ENCODE measurements at places on chromosomes 2 and 18. TPM values are rescaled to one million over a fixed set of nuclear protein-coding genes. Genes with fewer than 3 reads are reported as not detected.

- no peak for DNase-seq
- H3K4me1 ChIP-seq = peaks cover 7% of the 10 kb centered on the region
- no peaks in the 10 kb centered on the region for H3K27me3 ChIP-seq
- H3K27ac ChIP-seq = no peak overlapping the region
These were observed 95.1 kb upstream of the FOSL2 start for GRCh38 chr2:28297531-28297930.

DNA sequence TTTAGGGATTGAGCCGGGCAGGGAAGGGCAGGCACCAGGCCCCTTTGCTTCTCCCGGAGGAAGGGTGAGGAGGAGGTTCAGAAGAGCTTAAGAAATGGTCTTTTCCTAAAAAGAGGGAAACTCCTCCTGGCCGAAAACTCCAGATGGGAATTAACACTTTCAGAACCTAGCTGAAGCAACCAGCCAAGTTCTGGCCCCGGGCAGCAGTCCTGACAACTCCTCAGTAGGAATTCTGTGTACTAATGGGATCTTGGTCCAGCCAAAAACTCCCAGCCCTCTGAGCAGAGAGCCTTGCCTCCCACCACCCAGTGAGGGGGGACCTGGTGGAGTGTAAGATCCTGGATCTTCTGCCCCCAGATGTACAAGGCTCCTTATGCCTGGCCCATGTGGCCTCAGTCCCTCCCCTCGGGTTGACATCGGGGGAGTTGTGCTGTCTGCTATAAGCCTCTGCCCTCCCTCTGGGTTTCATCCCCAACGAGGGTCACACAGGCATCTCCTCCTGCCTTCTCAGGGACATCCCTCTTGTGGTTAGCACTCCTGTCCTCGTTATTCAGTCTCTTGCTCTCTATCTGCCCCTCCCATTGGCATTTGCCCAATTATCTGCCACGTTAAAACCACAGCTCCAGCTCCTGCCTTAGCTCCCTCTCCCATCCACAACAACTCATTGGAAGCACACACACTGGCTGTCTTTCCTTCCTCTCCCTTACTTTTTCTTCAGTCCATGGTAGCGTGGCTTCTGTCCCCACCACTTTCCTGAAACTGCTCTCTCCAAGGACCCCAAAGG is 184.6 kb downstream of the CYP26B1 start:
- no peak overlapping the region for H3K27ac ChIP-seq
- no peaks in the 10 kb centered on the region for H3K4me1 ChIP-seq
- peaks cover 1% of the 10 kb centered on the region for H3K27me3 ChIP-seq
- DNase-seq = no peak
- H3K36me3 ChIP-seq = no peaks in the 10 kb centered on the region
- H3K4me3 ChIP-seq = no peak overlapping the region

GRCh38 chr2:152508446-152508845 is 173.5 kb downstream of the FMNL2 start:
- DNase-seq = no peak
- peaks cover 20% of the 10 kb centered on the region for H3K4me1 ChIP-seq
- H3K27me3 ChIP-seq = no peaks in the 10 kb centered on the region
- no peak overlapping the region for H3K27ac ChIP-seq

- H3K27me3 ChIP-seq = no peaks in the 10 kb centered on the region
- no peak for DNase-seq
- H3K27ac ChIP-seq = no peak overlapping the region
- H3K36me3 ChIP-seq = no peaks in the 10 kb centered on the region
These were observed 248.4 kb downstream of the PID1 start for GRCh38 chr2:229022652-229023051.

The HOXD3 gene
- total RNA-seq = not detected

All from activated T-helper 1 cell treated with anti-CD3 and anti-CD28 coated beads, Interleukin-12 subunit alpha, Interleukin-12 subunit beta, Interleukin-2, Interleukin-4 antibody, amounts not matched to agents 30 ng/mL and 10 ng/mL and 1 ng/mL, durations not matched to agents 14 hours and 24 hours and 36 hours (primary cell).